ENCODE measurements at places on chromosomes 1 and 21. TPM values are rescaled to one million over a fixed set of nuclear protein-coding genes. Genes with fewer than 3 reads are reported as not detected.

Gene C1QB
- not detected for total RNA-seq

Gene SAMSN1
- total RNA-seq = not detected

Gene DIO1
- total RNA-seq = not detected

Gene CLDN8
- not detected for total RNA-seq

Gene AMPD1
- total RNA-seq = not detected

Gene LRRC38
- not detected for total RNA-seq

Gene SPATA17
- total RNA-seq = 2.5 TPM

Gene CFAP141
- not detected for total RNA-seq

Gene AXDND1
- total RNA-seq = 0.64 TPM

Gene FAM151A
- not detected for total RNA-seq

Gene BACE2
- total RNA-seq = 16.9 TPM

Gene TATDN3
- 15.1 TPM for total RNA-seq

Gene CLCNKA
- not detected for total RNA-seq

Gene MAN1C1
- 22.6 TPM for total RNA-seq

Gene NEGR1
- total RNA-seq = 1.1 TPM

Gene CADM3
- 10.0 TPM for total RNA-seq

Gene FMO3
- total RNA-seq = not detected

Gene CCDC30
- total RNA-seq = 6.9 TPM

Gene WDR77
- total RNA-seq = 54.6 TPM

Gene LINGO4
- not detected for total RNA-seq

Gene MFSD2A
- 20.9 TPM for total RNA-seq

Gene RNU1-3
- total RNA-seq = 3,042 TPM

Gene NUP210L
- 0.05 TPM for total RNA-seq

Gene BMP8A
- total RNA-seq = 0.19 TPM

Gene OR2G6
- total RNA-seq = not detected

Data from neural crest cell (in vitro differentiated cells).